ENCODE measurements at places on chromosomes 11 and 22. TPM values are rescaled to one million over a fixed set of nuclear protein-coding genes. Genes with fewer than 3 reads are reported as not detected.

ACTN3 gene
- polyA plus RNA-seq, result not detected

ZNF215 gene
- 0.46 TPM for polyA plus RNA-seq

MIAT gene
- polyA plus RNA-seq, result not detected

TCN2 gene
- 17.1 TPM for polyA plus RNA-seq

NCAM1 gene
- 9.7 TPM for polyA plus RNA-seq

VPREB1 gene
- polyA plus RNA-seq, result 1.9 TPM

BCR gene
- polyA plus RNA-seq, result 10.8 TPM

MRGPRX3 gene
- not detected for polyA plus RNA-seq

DNA sequence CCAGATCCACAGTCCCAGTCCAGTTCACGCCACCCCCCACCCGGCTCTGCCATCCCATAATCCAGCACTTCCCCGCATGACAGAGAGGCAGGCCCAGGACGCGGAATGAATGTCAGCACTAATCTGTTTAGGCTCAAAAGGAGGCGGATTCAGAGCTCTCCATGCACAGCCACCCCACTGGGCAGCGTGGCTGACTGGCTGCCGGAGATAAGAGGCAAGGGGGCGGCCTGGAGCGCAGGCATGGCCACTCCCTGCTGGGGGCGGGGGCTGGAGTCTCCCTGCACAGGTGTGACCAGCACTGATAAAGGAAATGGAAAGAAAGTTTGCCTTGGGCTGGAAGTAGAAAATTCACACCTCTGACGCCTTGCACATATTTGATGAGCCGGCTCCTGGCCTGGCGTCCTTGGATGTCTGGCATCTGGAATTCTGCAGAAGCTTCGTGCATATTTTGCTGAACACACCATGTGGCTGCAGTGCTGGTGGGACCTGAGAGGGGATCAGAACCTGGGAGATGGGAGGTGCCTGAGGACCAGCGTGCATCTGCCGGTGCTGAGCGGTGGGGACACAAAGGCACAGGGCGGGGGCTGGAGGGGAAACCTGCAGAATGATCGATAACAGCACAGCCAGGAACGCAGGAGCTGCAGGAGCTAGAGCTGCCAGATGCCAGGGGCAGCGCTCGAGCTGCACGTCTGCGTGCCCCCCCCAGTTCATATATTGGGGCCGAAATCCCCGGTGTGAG, 344.4 kb downstream of the CTTN start:
- DNase-seq, result no peak

- no peak for DNase-seq
Measured at GRCh38 chr22:45334068-45334467, 24.3 kb downstream of the FAM118A start.

DNA sequence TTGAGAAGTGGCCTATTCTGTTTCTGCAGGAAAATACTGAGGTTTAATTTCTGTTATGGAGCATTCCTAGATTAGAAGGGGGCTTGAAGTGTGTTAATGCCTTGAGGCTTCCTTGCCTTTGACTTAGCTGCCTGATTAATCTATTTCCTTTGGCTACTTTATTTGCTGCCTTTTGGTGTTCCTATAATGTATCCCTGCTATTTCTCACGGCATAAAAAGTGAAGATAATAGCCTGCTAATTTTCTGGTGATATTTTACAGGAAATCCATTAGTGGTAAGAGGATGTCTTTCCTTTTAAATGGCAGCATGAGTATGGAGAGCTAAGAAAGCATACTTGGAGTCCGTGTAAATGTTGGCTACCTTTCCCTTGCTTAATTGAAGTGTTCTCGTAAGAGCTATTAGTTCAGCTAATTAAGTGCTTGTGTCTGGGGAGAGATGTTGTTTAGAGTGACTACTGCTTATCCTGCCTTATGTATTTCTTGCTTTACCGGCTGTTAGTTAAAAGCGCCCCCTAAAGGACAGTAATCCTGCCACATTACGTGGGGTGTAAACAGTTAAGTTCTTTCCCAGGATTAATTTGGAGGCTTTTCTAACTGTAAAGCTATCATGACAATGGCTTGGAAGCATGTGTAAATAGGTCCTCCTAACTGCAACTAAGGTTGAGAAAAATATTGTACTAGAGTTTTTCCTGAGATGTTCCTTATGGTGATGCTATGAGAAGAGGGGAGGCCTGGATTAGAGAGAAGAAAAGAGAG, 45.6 kb downstream of the ZNF280B start:
- no peak for DNase-seq

DNA sequence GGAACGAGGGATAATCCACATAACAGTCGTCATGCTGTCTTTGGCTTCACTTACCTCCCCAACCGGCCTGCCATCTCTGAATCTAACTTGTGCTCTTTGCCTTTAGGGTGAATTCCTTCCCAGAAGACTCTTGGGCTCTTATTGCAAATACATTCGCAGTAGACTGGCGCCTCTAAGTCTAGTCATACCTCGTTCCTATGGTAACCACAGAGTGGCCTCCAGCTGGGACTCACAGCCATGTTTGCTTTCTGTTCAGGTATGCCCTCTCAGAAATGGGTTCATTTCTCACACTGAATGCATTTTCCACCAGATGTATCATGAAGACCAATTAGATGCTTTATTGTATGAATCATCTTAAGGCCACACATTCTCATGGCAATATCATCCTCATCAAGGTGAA, 112.7 kb downstream of the FAR1 start:
- DNase-seq, result no peak

- DNase-seq, result peak; percentile 88
Measured at GRCh38 chr11:46916286-46917108, 1.9 kb downstream of the LRP4 start.

GRCh38 chr11:12743834-12744449, 69.7 kb downstream of the TEAD1 start:
- no peak for DNase-seq

GRCh38 chr11:120200677-120201076, 10.2 kb upstream of the OAF start:
- DNase-seq, result no peak

DNA sequence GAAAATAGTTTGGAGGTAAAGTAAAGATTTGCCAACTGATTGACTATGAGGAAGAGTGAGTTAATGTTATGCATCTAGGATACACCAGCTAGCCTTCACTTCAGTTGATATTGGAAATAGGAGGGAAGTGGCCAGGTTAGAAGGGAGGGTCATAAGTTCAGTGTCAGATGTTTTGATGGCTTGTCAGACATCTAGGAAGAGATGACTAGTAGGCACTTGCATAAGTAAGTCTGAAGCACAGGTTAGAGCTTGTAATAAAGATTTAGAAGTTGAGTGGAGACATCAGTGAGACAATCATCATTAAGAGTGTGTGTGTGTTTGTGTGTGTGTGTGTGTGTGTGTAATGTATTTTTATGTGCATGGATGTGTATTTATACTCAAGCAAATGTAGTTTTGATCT, 146.1 kb downstream of the OR4C45 start:
- DNase-seq, result no peak

- DNase-seq, result no peak
Measured at GRCh38 chr11:74535371-74536160, 42.0 kb upstream of the LIPT2 start.

DNA sequence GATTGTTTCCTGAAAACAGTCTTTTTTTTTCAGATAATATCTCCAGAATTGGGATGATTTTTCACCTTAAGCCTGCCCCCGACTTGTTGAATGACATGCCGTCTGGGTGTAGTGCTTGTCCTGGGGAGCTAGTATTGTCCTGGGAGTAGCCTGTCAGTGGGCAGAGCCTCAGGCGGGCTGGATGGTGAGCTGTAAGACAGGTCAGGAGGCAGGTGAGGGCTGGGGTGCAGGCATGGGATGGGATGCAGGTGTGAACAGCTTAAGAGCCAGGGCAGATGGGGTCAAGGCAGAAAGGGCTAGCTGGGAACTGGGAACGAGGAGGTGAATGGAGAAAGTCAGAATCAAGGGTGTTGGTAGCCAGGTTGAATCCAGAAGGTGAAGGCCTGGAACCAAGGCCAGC, 200.2 kb downstream of the CSNK2A3 start:
- no peak for DNase-seq

GRCh38 chr11:105719073-105719822, 109.4 kb downstream of the GRIA4 start:
- DNase-seq, result no peak

- DNase-seq, result peak; percentile 71
Measured at GRCh38 chr11:45607995-45608394, 57.4 kb downstream of the CHST1 start.

DNA sequence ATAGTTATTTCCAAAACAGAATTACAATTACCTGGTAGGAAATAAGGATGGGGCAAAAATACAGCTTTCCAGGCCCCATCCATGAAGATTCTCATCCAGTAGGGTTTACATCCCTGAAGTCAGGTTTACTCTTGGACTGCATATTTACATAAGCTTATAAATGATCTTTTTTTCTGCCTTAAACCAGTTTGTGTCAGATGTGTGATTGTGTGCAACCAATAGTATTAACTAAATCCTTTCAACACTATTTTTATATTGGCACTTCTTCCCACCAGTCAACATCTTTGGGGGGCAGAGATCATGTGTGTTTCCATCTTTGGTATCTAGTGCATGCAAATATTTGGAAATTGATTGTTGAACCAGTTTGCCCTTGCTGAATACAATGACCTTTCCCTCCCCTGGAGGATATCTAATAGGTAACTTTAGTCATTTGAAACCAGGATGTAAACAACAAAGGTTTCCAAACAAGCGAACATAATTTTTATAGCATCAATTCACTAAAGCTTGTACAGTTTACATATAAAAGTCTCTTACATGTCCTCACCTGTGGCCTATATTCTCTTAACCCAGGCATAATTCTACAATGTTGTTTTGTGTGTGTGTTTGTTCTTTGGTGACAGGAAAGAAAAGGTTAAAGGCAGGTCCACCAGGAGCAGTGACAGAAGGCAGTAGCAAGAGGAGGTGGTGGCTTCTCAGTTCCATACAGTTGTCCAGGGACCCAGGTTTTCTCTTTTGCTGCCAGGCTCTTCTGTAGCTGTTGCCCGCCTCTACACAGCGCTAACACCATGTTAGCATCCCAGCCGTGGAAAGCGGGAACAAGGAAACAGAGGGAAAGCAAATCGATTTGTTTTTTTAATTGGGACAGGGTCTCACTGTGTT, 1.7 kb upstream of the ME3 start:
- no peak for DNase-seq

DNA sequence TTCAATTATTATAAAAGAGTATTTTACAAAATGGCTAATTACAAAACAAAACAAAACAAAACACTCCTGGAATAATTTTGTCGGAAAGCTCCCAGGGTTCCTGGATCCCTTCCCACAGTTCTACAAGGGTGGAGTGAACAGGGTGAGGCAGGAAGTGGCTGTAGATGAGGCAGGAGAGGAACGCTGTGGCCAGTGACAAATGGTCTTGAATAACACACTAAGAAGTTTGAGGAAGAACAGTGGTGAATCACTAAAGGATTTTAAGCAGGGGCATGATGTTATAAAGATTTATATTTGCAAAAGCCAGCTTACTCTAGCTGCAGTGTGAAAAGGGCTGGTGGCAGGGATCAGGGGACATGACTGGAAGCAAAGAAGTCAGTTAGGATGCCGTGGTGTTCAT, 33.8 kb upstream of the APOA1 start:
- DNase-seq, result no peak

DNA sequence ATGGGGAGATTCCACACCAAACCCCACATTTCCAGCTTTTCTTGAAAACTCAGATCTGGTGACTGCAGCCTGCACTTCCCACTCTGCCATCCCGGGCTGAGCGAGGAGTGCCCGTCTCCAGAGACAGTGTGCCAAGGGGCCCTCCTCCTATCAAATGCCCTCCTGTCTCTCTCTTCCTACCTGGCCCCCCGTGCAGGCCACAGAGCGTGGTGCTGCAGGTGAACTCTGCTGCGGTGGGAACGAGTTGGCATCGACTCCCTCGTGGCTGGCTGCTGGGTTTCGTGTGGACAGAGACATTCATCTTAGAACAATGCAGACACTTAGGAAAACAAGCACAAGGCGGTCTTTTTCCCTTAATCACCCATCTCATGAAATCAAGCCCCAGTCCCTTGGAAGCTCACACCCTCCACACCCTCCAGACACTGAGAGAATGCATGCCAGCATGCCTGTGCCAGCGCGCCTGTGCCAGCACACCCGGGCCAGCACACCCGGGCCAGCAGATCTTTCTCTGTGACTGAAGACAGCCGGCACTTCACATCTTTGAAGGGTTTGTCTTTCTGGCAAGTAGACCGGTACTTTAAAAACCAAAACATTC, 65.0 kb downstream of the PARVB start:
- peak; percentile 83 for DNase-seq

- no peak for DNase-seq
Measured at GRCh38 chr11:10328314-10329098, 23.6 kb downstream of the ADM start.

- DNase-seq, result no peak
Measured at GRCh38 chr11:36565031-36565610, 2.7 kb upstream of the RAG1 start.

- DNase-seq, result no peak
Measured at GRCh38 chr22:27401321-27401720, 400.2 kb downstream of the MN1 start.

DNA sequence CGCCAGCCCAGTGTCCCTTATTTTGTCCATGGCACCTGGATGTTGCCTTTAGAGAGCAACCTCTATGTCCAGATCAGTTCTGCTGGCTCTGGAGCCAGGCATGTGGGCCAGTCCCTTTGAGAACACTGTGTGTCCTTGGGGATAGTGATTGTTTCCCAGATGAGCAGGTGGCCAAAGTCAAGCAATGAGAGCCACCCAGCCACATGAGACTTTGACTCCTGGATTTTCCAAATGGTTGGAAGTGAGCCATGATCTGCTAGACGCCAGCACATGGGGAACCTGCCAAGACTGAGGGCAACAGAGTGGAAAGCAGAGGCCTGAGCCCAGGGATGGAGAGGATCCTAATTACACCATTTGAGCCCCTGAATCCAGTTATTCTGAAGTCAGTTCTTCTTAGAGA, 479.8 kb downstream of the OPCML start:
- DNase-seq, result no peak
